Sciatic nerve (tissue), 2 donors: ENCODE measurements at places on chromosomes 1 and 21. TPM values are rescaled to one million over a fixed set of nuclear protein-coding genes. Genes with fewer than 3 reads are reported as not detected.

The SPRR4 gene
- total RNA-seq = not detected

The CASZ1 gene
- total RNA-seq = 8.5 TPM

The C1QB gene
- 122 TPM for total RNA-seq

- no peak for DNase-seq
These were observed 70.1 kb downstream of the HSPA13 start for GRCh38 chr21:14312871-14313270.

The FNDC5 gene
- 1.6 TPM for total RNA-seq

The LCE2C gene
- not detected for total RNA-seq

DNA sequence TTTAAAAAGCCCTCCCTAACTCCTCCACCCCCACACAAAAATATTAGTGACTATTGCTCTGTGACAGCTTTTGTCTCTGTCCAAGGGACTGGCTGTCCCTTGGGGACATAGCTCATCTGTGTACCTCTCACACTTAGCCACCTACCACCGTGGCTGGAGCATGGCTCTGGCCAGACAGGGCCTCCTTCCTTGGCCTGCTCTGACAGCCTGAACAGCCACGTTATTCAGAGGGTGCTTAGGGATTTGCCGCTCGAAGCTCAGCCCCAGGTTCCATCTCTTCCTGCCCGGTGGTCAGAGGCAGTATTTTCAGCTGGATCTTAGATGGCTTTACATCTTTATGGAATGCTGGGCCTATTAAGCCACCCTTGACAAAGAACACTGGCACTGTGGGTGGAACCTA lies 6.1 kb upstream of the CELSR2 start:
- no peak for DNase-seq

DNA sequence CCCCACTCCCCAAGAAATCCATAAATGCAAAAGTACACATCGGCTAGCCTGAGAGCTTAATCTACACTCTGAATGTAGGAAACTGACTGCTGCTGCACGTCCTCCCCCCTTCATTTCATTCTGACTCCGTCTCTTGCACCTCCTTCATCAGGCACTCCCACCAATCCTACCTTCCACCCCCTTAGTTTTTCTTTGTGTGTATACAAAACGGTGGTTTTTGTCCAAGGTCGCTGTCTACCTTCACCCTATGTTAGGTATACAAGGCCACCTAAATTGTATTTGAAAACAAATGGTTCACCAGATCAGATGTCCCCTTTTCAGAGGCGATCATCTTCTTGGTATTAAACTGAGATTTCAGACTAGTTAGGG lies 1.9 kb downstream of the WDR26 start:
- no peak for DNase-seq
